ENCODE measurements at places on chromosomes 1 and 21.

DNA sequence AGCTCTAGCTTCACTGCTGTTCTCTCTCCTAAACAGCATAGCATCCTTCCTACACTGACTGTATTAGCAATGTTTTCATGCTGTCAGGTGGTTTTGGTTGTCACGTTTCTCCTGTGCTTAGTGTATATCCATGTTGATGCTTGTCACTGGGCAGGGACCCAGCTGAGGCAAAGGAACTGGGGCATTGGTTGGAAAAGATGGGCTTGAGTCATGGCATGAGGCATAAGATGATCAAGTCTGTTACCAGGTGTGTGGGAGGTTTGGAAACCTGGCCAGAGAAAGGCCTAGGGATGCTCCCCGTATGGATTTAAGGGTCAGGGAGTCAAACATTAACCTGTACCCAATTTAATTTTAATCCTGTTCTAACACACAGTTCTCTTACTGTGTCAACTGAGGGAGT lies 69.6 kb downstream of the OSBPL9 start:
- DNase-seq, result no peak

DNA sequence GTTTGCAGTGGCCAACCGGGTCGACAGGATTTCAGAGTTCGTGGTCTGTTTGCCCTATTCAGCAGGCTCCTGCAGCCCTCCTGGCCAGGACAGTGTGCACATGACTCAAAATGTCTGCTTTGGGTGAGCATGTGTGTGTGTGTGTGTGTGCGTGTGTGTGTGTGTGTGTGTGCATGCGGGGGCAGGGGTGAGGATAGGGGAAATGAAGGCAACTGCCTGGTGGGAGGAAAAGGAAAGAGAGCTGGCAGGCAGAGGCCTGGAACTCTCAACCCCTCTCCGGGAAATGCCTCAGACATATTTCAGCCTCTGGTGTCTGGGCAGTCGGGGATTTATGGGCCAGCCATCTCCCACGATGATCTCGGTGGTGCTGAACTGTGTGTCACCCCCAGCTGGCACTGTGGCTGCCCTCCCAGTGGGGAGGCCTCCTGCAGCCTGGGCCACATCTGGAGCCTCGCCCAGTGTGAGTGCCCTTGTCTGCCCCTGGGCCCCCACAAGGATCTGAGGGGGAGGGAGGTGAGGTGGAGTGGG lies 15.2 kb downstream of the CDCP2 start:
- DNase-seq, result no peak

- DNase-seq, result no peak
Observed at GRCh38 chr1:242023805-242024204, 24.9 kb upstream of the MAP1LC3C start.

DNA sequence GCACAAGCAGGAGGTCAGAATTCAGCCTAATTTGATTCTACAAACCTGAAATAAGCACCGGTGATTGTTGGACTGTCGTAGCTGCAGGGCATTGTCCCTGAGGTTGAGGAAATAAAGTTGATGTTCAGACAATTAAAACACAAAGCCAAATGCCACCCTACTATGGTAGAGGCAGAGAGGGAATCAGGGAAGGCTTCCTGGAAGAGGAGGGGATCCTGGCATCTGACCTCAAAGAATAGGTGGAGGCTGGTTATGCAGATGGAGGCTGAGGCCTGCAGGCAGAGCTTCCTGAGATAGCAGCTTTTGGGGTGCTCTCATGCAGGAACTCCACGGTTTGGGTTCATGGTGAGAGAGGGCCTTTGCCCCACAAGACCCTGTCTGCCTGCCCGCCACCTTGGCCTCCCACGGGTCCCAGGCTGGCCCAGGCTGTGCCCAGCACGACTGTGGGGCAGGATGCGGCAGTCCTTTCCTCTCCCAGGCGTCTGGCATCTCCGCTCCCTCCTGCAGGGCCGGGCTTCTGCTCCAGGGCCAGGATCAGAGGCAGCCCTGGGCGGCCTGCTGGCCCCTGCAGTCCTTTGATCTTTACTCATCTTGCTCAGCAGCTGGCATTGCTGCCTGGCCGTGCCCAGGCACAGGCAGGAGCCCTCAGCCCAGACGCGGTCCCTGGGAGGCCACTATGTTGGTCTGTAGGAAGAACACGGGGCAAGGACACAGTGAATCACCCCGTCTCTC lies 134.1 kb upstream of the VAMP3 start:
- DNase-seq, result no peak

DNA sequence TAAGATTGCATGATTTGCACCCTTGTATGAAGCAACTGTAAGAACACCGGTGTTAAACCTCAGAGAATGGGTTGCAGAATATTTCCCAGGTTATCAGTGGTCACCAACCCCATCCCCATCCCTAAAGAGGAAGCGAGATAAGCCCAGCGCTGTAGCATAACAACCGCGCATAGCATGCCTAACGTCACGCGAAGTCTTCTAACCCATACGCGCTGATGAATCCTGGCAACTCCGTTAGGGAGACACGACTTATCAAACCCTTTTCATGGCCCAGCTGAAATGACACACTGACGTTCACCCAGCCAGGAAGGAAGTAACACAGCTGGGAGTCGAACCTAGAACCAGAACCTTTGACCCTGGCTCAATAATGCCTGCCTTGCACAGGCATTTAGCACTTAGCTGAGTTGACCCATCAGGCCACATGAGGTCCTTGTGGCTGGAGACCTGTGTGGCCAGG lies 24.2 kb downstream of the TMEM51 start:
- peak; percentile 19 for DNase-seq

DNA sequence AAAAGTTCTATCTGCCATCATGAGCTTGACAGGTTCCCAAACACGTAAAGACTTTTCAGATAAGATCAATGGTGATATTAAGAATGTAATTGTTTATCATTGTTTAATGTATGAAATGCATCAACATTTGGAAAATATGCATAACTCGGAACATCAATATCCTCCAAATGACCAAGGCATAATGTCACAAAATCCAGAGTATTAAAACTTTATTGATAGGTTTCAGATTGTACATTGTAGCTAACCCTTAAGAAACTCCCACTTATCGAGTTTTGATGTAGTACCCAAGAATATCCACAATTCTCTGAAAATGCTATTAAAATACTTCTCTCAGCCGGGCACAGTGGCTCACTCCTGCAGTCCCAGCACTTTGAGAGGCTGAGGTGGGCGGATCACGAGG lies 12.1 kb upstream of the TNNI1 start:
- DNase-seq, result no peak

- DNase-seq, result no peak
Observed at GRCh38 chr1:36372617-36373016, 13.1 kb downstream of the STK40 start.

- peak; percentile 52 for DNase-seq
Observed at GRCh38 chr1:43446388-43446740, 7.4 kb downstream of the HYI start.

DNA sequence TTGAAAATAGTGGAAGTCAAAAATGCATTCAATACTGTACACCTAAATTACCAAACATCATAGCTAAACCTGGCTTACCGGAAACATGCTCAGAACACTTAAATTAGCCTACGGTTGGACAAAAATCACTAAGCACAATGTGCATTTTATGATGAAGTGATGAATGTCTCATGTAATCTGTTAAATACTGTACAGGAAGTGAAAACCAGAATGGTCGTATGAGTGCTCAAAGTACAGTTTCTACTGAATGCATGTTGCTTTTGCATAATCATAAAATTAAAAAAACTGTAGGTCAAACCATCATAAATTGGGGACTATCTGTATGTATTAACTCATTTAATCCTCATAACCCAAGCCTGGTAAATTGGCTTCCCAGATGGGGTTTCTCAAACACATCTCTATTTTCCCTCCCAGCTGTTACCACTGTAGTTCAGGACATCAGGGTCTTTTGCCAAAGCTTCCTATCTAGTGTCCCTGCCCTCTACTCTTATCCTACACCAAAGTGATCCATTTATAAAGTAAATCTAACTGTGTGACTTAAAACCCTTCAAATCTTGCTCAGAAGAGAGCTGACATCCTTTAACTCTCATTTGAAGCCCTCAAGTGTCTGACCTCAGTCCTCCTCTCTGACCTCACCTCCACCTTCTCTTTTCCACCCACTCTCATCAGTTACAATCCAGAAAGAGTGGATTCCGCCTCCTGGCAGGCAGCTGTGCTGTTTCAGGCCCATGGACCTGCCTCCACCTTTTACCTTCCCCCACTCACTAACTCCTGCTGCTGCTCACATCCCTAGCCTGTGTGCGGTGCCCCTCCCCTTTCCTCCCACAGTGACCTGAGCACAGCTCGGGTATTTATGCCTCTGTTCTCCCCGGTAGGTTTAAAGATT lies 356.4 kb upstream of the ST6GALNAC5 start:
- DNase-seq, result no peak

DNA sequence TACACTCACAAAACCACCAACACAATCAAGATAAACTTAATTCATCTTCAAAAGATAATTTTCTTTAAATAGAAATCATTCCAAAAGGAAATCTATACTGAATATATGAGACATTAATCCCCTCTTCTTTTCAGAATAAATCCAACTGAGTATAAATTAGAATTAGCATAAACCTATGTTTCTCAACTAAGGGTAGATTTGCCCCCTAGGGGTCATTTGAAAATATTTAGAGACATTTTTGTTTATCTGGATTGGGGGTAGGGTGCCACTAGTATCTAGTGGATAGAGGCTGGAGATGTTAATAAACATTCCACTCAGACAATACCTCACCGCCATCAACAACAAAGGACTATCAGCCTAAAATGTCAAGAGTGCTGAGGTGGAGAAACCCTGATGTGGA lies 6.5 kb upstream of the TNFSF4 start:
- no peak for DNase-seq

DNA sequence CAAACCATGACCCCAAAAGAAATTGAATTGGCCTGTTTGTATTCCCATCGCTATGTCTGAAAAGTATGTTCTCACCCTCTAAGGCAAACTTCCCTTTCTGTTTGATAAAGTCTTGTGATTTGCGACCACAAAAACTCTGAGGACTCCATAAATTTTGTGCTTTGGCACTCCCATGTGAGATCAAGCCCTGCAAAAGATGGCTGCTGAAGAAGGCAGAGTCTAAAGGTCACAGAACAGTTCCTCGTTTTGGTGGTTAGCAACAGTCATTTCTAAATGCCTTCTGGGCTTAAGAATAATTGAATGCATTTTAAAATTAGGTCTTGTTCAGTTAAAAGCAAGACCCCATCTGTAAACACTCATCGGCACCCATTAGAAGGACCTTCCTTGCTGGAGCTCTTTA lies 441.6 kb downstream of the OMA1 start:
- DNase-seq, result no peak

- no peak for DNase-seq
Observed at GRCh38 chr1:34176830-34177603, at the start of gene C1orf94. Gene C1orf94, plus strand, starts transcription at chr1:34176907. Its CDS starts 883 bp downstream, at chr1:34177790.

Measured in RWPE2 (cell line).